ENCODE measurements at places on chromosomes 5 and 9. TPM values are rescaled to one million over a fixed set of nuclear protein-coding genes. Genes with fewer than 3 reads are reported as not detected.

DNA sequence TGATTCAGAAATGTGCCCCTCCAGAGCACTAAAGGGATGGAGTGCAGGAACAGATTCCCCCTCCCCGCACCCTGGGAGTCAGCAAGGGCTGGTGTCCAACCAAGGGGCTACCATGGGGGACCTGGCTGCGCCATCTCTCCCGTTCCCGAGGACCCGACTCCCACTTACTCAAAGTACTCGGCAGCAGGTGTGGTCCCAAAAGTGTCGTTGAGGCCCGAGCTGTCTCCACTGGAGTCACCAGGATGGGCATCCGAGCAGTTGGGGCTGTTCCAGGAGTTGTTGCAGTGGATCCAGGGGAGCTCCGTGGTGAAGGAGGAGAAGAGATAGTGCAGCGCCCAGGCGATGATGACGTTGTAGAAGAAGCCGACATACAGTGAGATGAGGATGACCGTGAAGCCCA lies 12.9 kb downstream of the SLC6A3 start:
- no peaks in the 10 kb centered on the region for H3K27me3 ChIP-seq
- no peak for DNase-seq
- no peaks in the 10 kb centered on the region for H3K36me3 ChIP-seq
- no peaks in the 10 kb centered on the region for H3K4me1 ChIP-seq
- H3K27ac ChIP-seq = no peak overlapping the region

DNA sequence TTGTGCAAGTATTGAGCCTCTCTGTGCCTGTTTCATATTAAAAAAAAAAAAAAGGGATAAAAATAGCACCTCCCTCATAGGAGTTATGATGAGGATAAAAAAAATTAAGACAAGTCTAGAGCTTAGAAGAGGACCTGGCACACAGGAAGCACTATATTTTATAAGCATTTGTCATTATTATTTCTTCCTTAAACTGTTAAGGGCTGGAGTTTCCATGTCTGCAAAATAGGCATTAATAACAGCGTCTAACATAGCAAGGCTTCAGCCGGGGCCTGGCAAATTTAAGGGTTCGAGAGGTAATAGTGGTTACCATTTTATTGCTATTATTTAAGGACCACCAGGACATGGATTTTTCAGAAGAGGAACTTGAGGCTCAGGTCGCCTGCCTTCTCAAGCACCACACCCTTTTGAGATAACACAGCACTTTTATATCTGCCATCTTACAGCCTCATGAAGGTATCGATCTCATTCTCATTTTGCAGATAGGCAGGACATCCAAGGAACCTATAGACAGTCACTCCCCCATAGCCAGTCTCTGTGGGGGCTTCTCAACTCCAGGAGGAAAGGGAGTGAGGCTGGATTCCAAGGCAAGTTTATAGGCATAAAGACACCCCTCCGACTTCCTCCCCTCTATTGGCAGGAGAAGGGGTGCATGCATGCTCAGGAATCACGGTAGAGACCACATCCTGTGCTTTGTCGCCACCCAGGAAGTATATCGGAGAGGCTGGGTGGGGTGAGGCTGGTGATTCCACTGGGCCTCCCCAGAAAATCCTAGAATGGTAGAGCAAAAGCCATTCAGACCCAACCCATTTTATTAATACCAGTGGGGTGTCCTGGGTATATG lies 2.4 kb downstream of the ANXA6 start:
- H3K27me3 ChIP-seq = no peaks in the 10 kb centered on the region
- peak overlapping the region; percentile 6 for H3K27ac ChIP-seq
- H3K36me3 ChIP-seq = no peaks in the 10 kb centered on the region
- DNase-seq = no peak
- H3K4me3 ChIP-seq = no peak overlapping the region

- H3K27me3 ChIP-seq = no peaks in the 10 kb centered on the region
- H3K27ac ChIP-seq = no peak overlapping the region
- no peak overlapping the region for H3K4me3 ChIP-seq
- no peak for DNase-seq
- H3K36me3 ChIP-seq = no peaks in the 10 kb centered on the region
These were observed 212.5 kb downstream of the CFAP90 start for GRCh38 chr5:7638456-7638855.

DNA sequence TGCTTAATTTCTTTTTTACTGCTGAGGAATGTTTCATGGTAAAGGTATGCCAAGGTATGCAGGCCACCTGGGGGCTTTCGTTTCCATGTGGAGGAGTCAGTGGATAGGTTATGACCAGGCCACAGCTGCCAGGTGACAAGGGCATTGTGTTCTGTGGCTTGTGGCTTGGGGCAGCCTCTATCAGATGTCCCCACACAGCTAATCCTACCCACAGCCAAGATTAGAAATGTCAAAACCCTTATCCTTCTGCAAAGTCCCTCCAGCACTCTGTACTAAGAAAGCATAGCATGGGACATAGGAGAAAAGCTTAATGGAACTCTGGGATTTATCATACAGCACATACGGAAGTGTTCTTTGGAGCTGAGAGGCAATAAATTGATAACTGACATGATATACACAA lies 171.2 kb upstream of the S1PR3 start:
- DNase-seq = no peak
- no peaks in the 10 kb centered on the region for H3K4me1 ChIP-seq
- H3K36me3 ChIP-seq = no peaks in the 10 kb centered on the region

DNA sequence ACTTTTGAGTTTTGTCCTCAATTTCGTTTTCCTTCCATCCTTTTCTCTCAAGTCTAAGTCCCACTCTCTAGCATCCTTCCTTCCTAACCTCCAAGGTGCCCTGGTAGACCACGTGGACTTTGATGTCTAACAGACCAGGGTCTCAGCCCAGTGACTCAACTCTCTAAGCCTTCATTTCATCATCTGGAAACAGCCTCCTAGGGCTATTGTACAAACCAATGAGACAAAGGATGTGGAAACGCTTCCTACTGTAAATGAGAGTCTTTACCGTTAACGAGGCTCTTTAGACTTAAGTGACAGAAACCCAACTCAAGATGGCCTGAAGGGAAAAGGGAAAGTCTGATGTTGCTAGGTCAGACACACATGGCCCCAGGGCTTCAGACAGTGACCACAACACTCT lies 49.2 kb upstream of the CPLX2 start:
- no peak for DNase-seq
- no peak overlapping the region for H3K4me3 ChIP-seq
- no peak overlapping the region for H3K27ac ChIP-seq
- H3K4me1 ChIP-seq = no peaks in the 10 kb centered on the region
- H3K27me3 ChIP-seq = no peaks in the 10 kb centered on the region
- H3K36me3 ChIP-seq = no peaks in the 10 kb centered on the region

GRCh38 chr5:160545832-160546231 lies 124.2 kb downstream of the PTTG1 start:
- DNase-seq = no peak
- no peak overlapping the region for H3K27ac ChIP-seq
- no peak overlapping the region for H3K4me3 ChIP-seq
- no peaks in the 10 kb centered on the region for H3K36me3 ChIP-seq
- no peaks in the 10 kb centered on the region for H3K27me3 ChIP-seq
- H3K4me1 ChIP-seq = no peaks in the 10 kb centered on the region

DNA sequence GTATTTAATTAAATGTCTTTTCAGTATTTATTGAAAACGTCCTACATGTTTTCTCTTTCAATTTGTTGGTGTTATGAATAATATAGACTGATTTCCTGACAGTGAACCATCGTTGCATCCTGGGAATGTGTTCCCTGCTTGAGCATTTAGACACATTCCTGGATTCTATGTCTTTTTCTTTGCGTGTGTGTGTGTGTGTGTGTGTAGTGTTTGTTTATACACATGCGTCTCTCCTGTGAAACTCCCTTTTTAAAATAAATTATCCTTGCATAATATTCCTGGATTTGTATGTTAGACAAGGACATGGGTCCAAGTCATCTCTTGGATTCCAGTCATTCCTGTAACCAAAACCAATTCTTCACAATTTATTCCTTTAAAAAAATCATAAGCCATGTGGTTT lies 153.4 kb downstream of the HSPA4 start:
- no peaks in the 10 kb centered on the region for H3K27me3 ChIP-seq
- no peaks in the 10 kb centered on the region for H3K36me3 ChIP-seq
- H3K4me1 ChIP-seq = no peaks in the 10 kb centered on the region

- no peaks in the 10 kb centered on the region for H3K27me3 ChIP-seq
- H3K4me3 ChIP-seq = peak within 1 kb of the TSS; percentile 65
- H3K4me1 ChIP-seq = peaks cover 10% of the 10 kb centered on the region
- no peaks in the 10 kb centered on the region for H3K36me3 ChIP-seq
These were observed at the start of gene NEURL1B for GRCh38 chr5:172640822-172641358. TSS of gene NEURL1B (plus strand) at chr5:172641263. CDS start at chr5:172641407, 144 bp downstream.

- peak overlapping the region; percentile 33 for H3K27ac ChIP-seq
- no peak overlapping the region for H3K4me3 ChIP-seq
- DNase-seq = no peak
- no peaks in the 10 kb centered on the region for H3K4me1 ChIP-seq
These were observed 8.7 kb downstream of the STK10 start for GRCh38 chr5:172178991-172179989.

DNA sequence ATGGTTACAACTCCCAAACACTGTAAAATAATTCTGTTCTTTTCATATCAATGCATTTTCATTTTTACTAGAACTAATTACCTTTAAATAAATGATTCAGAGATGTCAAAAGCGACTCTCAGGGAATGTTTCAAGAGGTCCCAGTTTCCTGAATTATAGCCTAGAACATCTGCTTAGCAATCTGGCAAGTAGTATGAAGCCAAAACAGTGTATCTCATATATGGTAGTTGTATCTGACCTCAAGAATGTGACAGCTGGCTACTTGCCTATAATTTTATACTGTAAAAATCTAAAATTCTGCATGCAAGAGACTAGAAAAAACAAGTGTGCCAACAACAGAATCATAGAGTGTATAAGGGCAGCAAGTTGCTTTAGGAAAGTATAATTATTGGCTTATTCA lies 187.7 kb upstream of the POU5F2 start:
- DNase-seq = no peak
- no peaks in the 10 kb centered on the region for H3K27me3 ChIP-seq

- H3K36me3 ChIP-seq = no peaks in the 10 kb centered on the region
- H3K4me3 ChIP-seq = no peak overlapping the region
- H3K4me1 ChIP-seq = peaks cover 11% of the 10 kb centered on the region
These were observed 124.3 kb downstream of the UGCG start for GRCh38 chr9:112020680-112021596.

- no peaks in the 10 kb centered on the region for H3K36me3 ChIP-seq
- no peak overlapping the region for H3K4me3 ChIP-seq
- no peaks in the 10 kb centered on the region for H3K27me3 ChIP-seq
- H3K4me1 ChIP-seq = no peaks in the 10 kb centered on the region
- no peak overlapping the region for H3K27ac ChIP-seq
These were observed 156.7 kb downstream of the DOCK8 start for GRCh38 chr9:371349-371748.

- H3K27me3 ChIP-seq = no peaks in the 10 kb centered on the region
- H3K4me3 ChIP-seq = peak overlapping the region; percentile 73
- H3K27ac ChIP-seq = peak overlapping the region; percentile 98
- H3K36me3 ChIP-seq = no peaks in the 10 kb centered on the region
- DNase-seq = peak; percentile 83
These were observed 413 bp downstream of the JADE2 start for GRCh38 chr5:134525683-134526482.

- H3K4me3 ChIP-seq = no peak overlapping the region
- H3K4me1 ChIP-seq = no peaks in the 10 kb centered on the region
- H3K27me3 ChIP-seq = no peaks in the 10 kb centered on the region
These were observed 30.1 kb downstream of the TUSC1 start for GRCh38 chr9:25648116-25648515.

GRCh38 chr9:130956636-130957450 lies 17.8 kb upstream of the FIBCD1 start:
- no peak for DNase-seq
- no peak overlapping the region for H3K27ac ChIP-seq
- no peaks in the 10 kb centered on the region for H3K36me3 ChIP-seq
- no peaks in the 10 kb centered on the region for H3K27me3 ChIP-seq
- H3K4me1 ChIP-seq = no peaks in the 10 kb centered on the region
- H3K4me3 ChIP-seq = no peak overlapping the region

GRCh38 chr5:176653401-176654385 lies 6.4 kb downstream of the TSPAN17 start:
- H3K27me3 ChIP-seq = no peaks in the 10 kb centered on the region
- H3K4me3 ChIP-seq = no peak overlapping the region
- H3K4me1 ChIP-seq = no peaks in the 10 kb centered on the region
- DNase-seq = no peak
- no peak overlapping the region for H3K27ac ChIP-seq

- no peaks in the 10 kb centered on the region for H3K36me3 ChIP-seq
- H3K4me3 ChIP-seq = no peak overlapping the region
- no peaks in the 10 kb centered on the region for H3K4me1 ChIP-seq
- no peak overlapping the region for H3K27ac ChIP-seq
These were observed 85.4 kb upstream of the NR4A3 start for GRCh38 chr9:99736291-99736690.

- H3K36me3 ChIP-seq = no peaks in the 10 kb centered on the region
- no peak overlapping the region for H3K27ac ChIP-seq
- H3K4me3 ChIP-seq = no peak overlapping the region
- H3K4me1 ChIP-seq = no peaks in the 10 kb centered on the region
- DNase-seq = no peak
These were observed 18.2 kb downstream of the MLANA start for GRCh38 chr9:5908918-5909317.

DNA sequence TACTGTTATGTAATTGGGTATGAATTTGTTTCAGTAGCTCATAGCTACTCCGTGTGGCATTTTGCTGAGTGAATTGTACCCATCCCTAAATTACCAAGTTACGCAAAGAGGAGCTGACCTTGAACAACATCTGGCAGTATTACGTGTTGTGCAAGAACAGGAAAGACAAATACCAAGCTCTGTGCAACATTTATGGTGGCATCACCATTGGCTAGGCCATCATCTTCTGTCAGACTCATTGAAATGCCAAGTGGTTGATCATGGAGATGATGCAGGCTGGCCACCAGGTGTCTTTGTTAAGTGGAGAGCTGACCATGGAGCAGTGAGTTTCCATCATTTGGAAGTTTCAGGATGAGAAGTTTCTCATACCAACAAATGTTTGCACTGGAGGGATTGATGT lies 15.0 kb downstream of the ZSWIM6 start:
- H3K27ac ChIP-seq = no peak overlapping the region
- H3K27me3 ChIP-seq = no peaks in the 10 kb centered on the region
- peaks cover 4% of the 10 kb centered on the region for H3K4me1 ChIP-seq
- no peak for DNase-seq
- no peaks in the 10 kb centered on the region for H3K36me3 ChIP-seq
- no peak overlapping the region for H3K4me3 ChIP-seq

GRCh38 chr9:128124873-128125579 lies 2.5 kb downstream of the PTGES2 start:
- no peak overlapping the region for H3K27ac ChIP-seq
- no peak overlapping the region for H3K4me3 ChIP-seq
- H3K4me1 ChIP-seq = peaks cover 21% of the 10 kb centered on the region
- DNase-seq = peak; percentile 54
- H3K27me3 ChIP-seq = no peaks in the 10 kb centered on the region
- H3K36me3 ChIP-seq = peaks cover 12% of the 10 kb centered on the region

ELOVL7 gene
- polyA plus RNA-seq = 3.4 TPM

OR2K2 gene
- polyA plus RNA-seq = not detected

MLLT3 gene
- 4.0 TPM for polyA plus RNA-seq

PCDHGA9 gene
- 1.3 TPM for polyA plus RNA-seq

ADRA1B gene
- 0.49 TPM for polyA plus RNA-seq

GPR151 gene
- not detected for polyA plus RNA-seq

GAPT gene
- 0.28 TPM for polyA plus RNA-seq

ALDH1A1 gene
- 275 TPM for polyA plus RNA-seq

TERT gene
- not detected for polyA plus RNA-seq

C1QTNF3 gene
- 11.7 TPM for polyA plus RNA-seq

LCN12 gene
- 16.5 TPM for polyA plus RNA-seq

Measured in pancreas (tissue), 10 donors.